ENCODE measurements at places on chromosomes 16 and 17. TPM values are rescaled to one million over a fixed set of nuclear protein-coding genes. Genes with fewer than 3 reads are reported as not detected.

The CDC27 gene
- total RNA-seq: 164 TPM

GRCh38 chr17:37494401-37494831 lies 4.7 kb downstream of the DUSP14 start:
- DNase-seq: no peak
- H3K27me3 ChIP-seq: peaks cover 7% of the 10 kb centered on the region
- H3K27ac ChIP-seq: peak overlapping the region; percentile 95
- peaks cover 46% of the 10 kb centered on the region for H3K4me1 ChIP-seq
- peak overlapping the region; percentile 96 for H3K4me3 ChIP-seq

GRCh38 chr17:19533718-19534561 lies at the start of gene SLC47A1:
SLC47A1 (plus strand) TSS chr17:19533854; CDS start chr17:19533940, 86 bp downstream.
- peaks cover 43% of the 10 kb centered on the region for H3K27me3 ChIP-seq
- no peak within 1 kb of the TSS for H3K27ac ChIP-seq
- DNase-seq: no peak

DNA sequence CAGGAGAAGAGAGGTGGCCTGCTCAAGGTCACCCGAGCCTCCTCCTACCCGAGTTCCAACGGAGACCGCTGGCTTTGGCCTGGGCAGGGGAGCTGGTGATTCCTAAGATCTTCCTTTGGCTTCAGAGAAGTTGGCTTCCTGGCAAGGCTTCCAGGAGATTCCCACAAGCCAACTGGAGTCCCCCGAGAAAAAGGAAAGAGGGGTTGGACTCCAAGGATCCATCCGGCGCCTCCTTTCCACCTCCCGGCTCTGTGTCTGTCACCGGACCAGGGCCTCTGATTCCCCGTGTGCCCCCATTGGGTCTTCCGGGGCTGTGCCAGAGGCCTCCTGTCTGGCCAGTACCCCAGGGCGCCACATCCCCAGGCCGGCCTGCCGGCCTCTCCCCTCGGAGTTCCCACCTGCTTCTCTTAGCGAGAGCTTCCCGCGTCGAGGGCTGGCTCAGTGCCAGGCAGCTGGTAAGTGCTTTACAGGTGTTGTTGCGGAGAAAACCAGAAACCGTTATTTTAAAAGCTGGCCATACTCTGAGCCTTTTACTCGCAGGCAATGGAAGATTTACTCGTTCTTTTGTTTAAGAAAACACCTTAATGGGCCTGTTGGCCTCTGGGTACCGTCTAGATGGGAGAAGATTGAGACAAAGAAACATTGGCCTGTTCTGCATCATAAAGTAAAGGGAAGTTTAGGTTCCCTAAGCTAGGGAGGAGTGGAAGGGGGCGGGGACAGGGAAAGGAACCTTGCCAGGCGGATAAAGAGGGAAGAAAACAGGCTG lies 258.4 kb upstream of the SDK2 start:
- H3K36me3 ChIP-seq: peaks cover 5% of the 10 kb centered on the region
- no peak overlapping the region for H3K27ac ChIP-seq
- no peaks in the 10 kb centered on the region for H3K27me3 ChIP-seq
- H3K4me3 ChIP-seq: no peak overlapping the region
- DNase-seq: no peak
- no peaks in the 10 kb centered on the region for H3K4me1 ChIP-seq
